ENCODE measurements at places on chromosomes 3 and 15.

DNA sequence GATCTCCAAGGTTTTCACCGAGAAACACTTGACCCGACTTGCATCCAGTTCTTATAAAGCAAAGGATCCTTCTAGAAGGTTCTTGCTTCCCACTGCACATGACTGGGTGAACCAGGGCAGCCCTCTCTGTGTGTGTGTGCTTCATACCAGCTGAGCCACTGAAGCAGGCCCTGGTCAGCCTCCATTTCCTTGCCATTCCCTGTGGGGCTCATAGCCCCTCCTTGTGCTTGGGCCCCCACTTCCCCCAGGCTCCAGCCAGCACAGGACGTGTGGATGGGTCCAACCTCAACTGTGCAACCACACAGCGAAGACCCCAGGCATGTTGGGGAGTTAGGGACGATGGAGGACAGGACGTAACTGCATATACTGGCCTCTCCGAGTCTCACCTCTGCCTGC lies 15.5 kb downstream of the KLF15 start:
- no peak for DNase-seq

DNA sequence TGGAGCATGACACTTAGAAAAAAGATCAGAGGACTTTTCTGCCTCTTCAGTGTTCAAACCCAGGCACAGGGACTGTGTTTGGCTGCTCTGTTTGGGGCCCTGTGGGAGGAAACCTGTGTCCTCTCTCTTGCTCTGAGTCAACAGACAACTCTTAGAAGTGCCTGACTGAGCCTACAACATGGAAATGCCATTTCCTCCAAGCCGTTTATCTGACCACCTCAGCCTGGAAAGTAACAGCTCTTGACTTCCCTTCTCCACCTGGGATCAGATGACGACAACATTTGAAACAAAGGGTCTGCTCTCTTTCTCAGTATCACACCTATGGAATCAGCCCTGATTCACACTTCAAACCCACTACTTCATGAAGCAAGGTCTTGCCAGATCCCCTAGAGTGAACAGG lies 91.3 kb upstream of the CTDSPL start:
- DNase-seq: no peak

DNA sequence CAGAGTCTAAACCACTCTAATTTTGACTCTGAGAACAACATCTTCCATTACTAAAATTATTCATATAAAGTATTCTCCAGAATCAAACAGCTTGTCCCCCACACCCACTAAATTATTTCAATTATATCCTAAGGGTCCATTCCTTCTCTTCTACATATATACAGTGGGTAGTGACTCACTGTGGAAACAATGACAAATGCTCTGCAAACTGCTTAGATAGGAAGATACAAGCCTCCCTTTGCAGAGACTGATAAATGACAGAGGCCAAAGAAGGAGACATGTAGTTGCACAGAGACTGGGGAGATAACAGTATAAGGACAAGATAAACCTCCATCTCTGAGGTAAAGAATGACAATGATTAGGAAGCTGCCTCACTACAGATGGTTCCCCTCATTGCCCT lies 1087.4 kb downstream of the AGBL1 start:
- DNase-seq: no peak

DNA sequence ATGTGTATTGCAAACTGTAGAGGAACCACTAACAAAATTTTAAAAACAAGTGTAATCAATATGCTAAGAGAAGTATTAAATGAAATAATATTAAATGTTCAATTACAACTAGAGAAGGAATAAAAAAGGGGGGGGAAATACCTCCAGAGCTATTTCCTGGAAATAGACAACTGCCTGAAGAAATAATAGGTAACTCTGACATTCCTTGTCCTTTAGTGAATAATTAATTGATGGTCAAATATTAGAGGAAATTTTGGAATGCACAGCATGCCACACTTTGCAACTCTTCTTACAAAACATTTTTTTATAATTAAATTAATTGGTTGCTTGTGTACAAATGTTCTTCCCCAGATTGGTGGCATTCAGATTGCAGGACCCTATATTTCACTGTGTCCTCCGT lies 342.6 kb upstream of the COL8A1 start:
- no peak for DNase-seq

DNA sequence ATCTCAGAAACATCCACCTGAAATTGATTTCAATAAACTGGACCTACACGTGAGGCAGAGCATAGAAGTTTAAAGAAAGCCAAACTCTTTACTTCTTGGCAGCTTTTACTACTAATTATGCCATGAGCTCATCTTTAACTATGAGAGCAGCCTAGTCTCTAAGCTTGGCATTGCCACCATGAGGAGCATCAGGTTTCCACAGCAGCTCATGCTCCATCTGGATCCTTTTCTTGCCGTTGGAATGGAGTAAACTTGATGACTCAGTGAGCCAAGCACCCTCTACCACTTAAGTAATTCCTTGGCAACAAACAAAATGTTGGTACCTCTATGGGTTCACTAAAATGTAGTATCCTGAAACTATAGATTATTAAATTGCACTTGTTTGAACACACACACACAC lies 583.2 kb downstream of the EPHA3 start:
- DNase-seq: peak; percentile 78

DNA sequence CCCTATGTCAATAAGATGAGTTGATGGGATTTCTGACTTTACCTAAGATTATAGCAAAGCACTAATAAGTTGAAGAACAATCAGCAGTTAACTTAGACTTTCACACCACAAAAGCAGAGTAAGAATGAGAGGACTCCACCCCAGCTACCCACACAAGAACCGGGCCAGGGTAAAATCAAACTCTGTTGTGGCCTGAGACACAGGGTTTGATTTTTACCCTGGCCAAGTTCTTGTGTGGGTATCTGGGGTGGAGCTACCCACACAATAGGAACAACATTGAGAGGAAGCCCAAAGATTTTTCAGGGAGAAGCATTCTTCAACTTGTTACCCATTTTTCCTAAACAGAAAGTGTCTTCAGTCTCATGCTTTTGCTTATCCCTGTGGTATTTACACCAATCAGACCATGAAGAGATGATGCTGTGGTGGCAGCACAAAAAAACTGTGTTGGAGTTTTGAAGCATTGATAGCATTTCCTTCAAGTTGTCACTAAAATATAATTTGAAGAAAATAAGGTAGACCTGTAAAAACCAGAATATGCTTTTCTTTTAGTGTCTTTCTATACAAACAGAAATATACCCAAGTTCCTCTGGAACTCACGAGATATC lies 25.6 kb downstream of the CPOX start:
- no peak for DNase-seq

DNA sequence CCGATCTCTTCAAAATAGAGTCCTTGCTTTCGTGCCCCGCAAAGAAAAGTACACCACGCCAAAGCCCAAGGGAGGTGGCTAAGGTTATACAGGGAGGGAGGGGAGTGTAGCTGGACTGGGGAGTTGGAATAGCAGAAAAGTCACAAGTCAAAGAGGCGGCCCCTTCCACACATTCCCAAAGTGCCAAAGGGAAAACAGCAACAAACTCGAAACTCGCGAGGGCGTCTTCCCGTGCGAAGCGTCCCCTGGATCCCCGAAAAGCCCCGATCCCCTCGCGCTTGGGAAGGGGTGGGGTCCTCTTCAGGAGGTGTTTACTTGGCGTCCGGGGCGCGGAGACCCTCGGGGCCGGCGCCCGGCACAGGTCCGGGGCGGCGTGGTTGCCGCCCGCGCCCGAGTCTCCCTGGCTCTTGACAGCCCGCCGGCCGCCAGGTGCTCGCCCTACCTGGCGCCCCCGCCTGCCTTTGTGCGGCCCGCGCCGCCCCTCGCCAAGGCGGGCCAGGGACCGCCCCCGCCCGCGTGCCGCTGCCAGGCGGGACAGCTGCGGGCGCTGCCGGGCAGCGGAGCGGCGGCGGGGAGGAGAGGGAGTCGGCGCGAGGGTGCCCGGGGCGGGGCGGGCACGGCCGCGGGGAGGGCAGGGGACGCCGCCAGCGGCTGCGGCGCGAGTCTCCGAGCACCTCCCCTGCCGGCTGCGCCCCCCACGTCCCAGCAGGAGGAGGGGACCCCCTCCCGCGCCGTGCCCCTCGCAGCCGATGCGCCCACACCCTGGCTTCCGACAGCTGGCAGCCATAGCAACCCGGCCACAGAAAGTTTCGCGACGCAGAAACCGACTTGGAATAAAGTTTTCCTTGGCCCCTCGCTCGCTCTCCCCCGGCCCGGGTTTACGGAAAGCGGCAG lies 966 bp downstream of the MYO1E start:
- peak; percentile 44 for DNase-seq

- no peak for DNase-seq
These were observed 28.1 kb downstream of the SPINK8 start for GRCh38 chr3:48305396-48305795.

- DNase-seq: peak; percentile 5
These were observed 27.0 kb downstream of the ALDH1A2 start for GRCh38 chr15:58038426-58039078.

GRCh38 chr15:85367741-85368140 lies 12.7 kb upstream of the AKAP13 start:
- no peak for DNase-seq

DNA sequence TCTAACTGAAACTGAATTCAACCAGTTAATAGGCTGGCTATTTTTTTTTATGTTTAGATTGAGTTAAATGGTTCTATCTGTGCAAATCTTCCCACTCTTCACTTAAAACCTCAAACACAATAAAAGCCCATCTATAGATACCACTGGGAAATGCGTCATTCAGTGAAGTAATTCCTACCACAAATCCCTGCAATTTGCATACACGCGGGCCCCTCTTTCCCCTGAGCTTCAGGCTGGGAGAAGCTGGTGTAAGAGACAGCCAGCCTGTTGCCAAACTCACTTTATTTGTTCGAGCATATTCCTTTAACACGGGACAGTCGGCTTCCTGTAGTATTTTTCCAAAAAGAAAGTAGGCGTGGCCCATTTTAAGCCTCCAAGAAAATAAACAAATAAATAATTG lies 26.0 kb upstream of the MCTP2 start:
- DNase-seq: no peak

DNA sequence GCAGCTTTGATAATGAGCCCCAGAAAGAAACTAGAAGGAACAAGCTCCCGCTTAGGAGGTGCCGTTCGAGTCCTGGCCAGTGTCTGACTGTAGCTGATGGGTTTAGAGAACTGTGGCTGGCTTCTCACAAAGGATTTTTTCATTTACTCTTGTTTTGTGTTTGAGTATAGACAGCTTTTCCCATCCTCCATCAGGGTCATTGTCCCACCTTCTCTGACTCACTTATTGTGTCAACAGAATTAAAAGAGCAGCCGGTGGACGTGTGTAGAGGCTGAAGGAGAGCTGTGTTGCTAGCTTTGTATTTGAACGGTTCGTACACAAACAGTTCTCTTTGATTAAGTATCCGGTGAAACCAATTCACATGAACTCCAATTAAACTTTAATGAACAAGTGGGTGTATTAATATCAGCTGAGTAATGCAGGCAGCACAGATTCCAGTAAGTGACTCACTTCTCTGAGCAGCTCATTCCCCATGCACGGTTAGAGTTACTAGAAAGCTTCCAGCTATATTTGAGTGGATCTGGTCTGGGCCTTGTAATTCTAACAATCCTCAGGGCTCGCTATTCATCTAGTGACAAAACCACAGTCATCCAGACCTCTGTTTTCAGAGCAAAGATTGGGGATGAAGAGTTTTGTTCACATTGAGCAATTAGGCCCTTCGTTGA lies 141.0 kb downstream of the LPP start:
- no peak for DNase-seq

DNA sequence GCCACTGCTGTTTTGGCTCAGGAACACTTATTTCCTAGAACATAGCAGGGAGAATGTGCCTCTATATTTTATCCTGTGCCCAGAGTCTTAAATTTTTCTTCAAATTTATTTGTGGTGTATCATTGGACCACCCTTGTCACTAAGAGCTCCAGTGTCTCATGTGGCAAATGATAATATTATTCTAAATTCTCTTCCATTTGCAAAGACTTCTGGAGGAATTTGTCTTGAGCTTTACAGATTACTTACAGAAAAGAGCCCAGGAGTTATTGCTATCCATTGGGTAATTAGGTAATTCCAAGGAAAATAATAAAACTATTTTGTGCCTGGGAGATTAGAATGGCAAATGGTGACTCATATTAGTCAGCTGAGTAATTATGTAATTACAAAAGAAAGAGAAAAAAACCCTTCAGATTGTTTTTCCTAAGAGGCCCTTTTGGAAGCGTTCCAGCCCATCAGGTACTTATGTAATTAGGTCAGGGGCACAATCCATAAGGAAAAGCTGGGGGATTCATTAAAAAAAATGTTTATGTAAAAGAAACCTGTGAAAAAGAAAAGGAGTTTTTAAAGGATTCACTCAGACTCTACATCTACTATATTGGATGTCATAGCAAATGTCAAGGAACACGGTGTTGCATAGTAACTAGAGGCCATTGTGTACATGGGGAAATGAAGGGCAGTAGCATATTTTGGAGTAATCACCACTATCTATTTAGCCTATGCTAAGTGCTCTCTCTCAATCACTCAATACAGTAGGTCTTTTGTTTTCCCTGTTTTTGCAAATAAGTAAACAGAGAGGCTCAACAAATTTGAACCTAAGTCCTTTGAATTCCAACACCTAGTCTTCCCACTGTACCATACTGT lies 380.9 kb upstream of the RARB start:
- DNase-seq: peak; percentile 64

Measured in NCI-H2171 treated with DMSO at 0.1 percent for 48 hours (cell line).